Mesendoderm (in vitro differentiated cells): ENCODE measurements at places on chromosomes 1 and 21.

DNA sequence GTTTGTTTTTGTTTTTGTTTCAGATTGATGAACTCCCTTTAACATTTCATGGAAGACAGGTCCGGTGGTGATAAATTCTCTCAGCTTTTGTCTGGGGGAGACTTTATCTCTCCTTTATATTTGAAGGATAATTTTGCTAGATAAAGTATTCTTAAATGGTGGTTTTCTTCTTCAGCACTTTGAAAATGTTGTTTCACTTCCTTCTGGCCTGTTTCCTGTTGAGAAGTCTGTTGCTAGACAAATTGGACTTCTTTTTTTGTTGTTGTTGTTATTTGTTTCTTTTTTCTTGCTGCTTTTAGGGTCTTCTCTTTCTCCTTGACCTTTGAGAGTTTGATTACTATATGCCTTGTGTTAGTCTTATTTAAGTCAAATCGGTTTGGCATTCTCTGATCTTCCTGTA lies 50.8 kb downstream of the CRP start:
- DNase-seq, result no peak

GRCh38 chr1:241376701-241377100 lies 19.7 kb upstream of the RGS7 start:
- no peak for DNase-seq

- DNase-seq, result no peak
These were observed 25.4 kb upstream of the ALDH4A1 start for GRCh38 chr1:18927654-18928272.

- no peak for DNase-seq
These were observed 35.1 kb upstream of the ADORA3 start for GRCh38 chr1:111538343-111539025.

DNA sequence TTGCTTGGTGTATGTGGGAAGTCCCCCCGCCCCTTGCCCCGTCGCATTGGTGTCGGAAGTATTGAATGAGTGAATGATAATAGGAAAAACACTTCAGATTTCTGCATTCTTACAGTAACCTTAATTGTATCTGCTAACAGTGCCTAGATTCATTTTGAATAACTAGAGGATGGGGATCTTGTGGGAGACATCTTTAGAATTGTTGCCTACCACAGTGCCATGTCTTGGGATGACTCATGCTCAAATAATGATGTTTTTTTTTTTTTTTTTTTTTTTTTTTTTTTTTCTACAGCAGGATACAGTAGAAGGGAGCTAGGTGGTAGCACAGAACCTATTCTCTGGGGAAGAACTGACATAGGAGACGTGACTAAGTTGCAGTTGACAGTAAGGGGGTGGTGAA lies 237.9 kb downstream of the USP25 start:
- DNase-seq, result peak; percentile 48

- no peak for DNase-seq
These were observed 184.2 kb downstream of the ETS2 start for GRCh38 chr21:38989745-38990423.

GRCh38 chr1:239802275-239802674 lies 289.4 kb upstream of the FMN2 start:
- no peak for DNase-seq

GRCh38 chr1:60345049-60345448 lies 271.5 kb upstream of the C1orf87 start:
- no peak for DNase-seq

GRCh38 chr1:29222686-29223085 lies 8.0 kb downstream of the MECR start:
- peak; percentile 44 for DNase-seq

- DNase-seq, result peak; percentile 57
These were observed 7.0 kb downstream of the CDKN2C start for GRCh38 chr1:50976890-50977574.

- DNase-seq, result no peak
These were observed 633.3 kb upstream of the CAMK1G start for GRCh38 chr1:208950206-208950605.

DNA sequence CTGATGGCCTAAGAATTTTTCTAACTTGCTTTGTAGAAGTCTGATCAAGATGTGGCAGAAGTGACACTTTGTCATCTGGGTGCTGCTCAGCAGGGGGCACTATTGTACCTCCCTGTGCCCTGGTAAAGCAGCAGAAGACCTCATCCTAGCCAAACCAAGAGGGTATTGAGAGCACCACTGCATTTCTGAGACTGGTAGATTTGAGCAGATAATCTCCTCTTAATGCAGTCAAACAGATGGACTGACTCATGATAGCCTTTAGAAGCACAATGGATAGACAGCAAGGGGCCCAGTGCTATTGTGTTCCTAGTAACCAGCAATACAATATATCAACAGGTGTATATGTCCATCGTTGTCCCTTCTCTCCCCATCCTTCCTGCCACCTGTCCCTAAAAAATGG lies 5.7 kb downstream of the TPM3 start:
- DNase-seq, result peak; percentile 79

GRCh38 chr1:100834777-100835660 lies 59.6 kb downstream of the EXTL2 start:
- peak; percentile 89 for DNase-seq

- no peak for DNase-seq
These were observed 203.8 kb upstream of the DUSP10 start for GRCh38 chr1:221945669-221946068.
